ENCODE measurements at places on chromosomes 1 and 21.

DNA sequence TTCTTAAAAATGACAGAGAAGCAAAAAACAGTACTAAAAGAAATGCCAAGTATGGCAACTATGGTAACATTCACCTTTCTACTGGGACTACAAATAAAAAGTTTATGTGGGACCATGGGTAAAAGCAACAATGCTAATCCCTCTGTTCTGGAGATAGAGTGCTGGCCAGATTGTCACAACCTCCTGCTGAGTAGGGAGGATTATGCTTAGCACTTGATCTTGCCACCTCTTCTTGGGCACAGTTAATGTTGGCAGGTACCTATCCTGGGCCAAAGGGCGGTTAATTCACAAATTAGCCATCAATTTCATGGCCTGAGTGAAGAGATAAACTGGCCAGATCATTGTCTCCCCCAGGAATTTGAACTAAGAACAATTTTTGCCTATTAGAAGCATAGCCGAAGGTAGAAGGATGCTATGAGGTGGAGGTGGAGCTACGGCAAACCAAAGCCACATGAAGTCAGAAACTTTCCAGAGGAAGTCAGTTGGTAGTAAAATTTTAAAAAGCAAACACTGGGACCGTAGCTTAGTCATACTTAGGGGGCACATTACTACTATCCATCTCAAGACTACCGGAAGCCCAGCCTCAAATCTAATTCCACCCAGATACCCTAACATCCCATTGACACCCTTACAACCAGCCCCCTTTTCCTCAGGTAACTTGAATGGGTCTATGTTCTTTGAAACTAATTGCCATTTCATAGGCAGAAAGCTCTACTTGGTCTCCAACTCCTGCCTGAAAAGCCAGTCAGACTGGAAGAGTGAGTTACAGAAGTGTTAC is 2.7 kb downstream of the SCYL3 start:
- DNase-seq: peak; percentile 34

DNA sequence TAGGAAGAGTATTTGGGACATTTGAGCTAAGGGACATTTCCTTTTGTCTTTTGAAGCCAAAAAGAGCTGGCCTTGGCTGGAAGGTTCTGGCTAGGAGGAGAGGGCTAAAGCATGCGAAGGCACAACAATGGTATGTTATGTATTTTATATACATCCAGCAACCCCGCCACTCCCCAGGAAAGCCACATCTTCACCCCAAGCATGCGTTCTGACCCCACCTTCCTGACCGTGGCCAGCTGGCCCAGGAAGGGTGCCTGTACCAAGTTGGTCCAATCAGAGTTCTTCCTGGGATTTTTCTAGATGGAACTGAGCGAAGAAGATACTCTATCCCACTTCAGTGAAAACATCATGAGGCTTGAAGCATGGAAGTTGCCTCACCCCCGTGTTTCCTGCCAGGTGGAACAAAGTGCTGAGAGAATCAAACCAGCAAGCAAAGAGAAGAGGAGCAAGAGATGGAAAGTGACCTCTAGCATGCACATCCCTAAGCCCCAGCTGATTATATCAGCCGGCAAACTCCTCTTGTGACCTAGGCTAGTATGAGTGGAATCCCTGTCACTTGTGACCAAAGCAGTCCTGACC is 82.7 kb downstream of the BCAR3 start:
- DNase-seq: no peak

- peak; percentile 62 for DNase-seq
Observed at GRCh38 chr1:8816264-8816663, 1.2 kb downstream of the RERE start.

DNA sequence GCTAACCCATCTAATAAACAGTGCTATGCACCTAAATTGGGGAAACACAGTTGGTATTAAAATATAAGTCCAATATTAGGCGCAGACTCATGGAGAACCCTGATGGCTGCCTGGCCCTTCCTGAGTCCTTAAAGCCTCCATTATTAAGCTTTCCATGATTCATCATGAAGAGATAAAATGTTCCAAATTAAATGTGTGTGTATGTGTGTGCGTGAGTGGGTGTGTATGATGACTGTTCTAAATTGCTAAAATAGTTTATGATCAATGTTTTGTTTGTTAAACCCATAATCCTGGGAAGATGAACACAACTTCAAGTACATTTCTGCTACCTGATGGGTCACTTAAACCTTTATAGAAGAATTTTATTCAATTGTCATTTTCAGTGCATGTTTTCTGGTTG is 6.3 kb upstream of the RBBP5 start:
- no peak for DNase-seq

DNA sequence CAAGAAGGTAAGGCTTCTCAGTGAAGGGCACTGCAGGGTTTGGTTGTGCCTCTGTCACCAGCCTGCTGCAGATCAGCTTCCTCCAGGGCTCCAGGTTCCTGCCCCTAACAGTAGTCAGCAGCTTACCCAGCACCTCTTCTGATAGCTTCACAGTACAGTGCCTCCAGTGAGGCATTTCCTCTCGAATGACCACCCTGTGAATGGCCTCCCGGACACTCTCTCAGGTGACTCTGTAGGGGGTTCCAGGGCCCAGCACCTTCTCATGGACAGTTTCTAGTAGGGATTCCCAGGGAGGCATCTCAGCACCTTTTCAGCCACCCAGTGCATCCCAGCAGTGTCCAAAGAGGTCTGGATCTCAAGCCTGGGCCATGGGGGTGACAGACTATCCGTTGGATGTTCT is 28.4 kb downstream of the USP48 start:
- DNase-seq: no peak

DNA sequence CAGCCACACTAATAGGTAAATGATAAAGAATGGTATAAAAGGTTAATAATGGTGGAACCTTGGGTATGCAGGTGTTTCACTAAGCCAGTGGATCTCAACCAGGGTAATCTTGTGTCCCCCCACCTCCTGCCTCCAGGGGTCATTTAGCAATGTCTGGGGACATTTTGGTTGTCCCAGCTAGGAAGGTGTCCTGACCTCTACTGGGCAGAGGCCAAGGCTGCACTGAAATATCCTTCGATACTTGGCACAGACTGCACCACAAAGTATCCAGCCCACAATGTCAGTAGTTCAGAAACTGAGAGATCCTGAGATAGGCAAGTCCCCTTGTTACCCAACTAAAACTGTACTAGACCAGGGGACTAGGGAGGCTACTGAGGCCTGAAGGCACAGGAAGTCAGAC is 113.6 kb upstream of the TIAM1 start:
- DNase-seq: no peak

DNA sequence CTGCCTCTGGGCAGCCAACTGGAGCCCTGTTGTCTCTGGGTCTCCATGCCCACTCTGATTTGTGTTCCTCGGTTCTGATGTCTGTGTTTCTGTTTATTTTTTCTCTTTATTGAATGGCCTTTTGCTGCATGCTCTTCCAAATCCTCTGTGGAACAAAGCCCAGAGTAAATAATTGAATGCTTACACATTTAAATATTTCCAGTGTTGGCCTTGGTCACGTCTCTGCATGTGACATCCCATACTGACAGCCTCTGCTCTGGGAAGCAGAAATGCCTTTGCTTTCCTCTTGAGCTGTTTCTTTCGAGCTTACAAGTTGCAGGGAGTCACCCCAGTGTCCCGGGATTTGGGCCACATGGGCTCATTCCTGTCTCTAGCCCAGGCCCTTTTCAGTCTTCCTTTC is 267.9 kb downstream of the PTPRU start:
- no peak for DNase-seq

DNA sequence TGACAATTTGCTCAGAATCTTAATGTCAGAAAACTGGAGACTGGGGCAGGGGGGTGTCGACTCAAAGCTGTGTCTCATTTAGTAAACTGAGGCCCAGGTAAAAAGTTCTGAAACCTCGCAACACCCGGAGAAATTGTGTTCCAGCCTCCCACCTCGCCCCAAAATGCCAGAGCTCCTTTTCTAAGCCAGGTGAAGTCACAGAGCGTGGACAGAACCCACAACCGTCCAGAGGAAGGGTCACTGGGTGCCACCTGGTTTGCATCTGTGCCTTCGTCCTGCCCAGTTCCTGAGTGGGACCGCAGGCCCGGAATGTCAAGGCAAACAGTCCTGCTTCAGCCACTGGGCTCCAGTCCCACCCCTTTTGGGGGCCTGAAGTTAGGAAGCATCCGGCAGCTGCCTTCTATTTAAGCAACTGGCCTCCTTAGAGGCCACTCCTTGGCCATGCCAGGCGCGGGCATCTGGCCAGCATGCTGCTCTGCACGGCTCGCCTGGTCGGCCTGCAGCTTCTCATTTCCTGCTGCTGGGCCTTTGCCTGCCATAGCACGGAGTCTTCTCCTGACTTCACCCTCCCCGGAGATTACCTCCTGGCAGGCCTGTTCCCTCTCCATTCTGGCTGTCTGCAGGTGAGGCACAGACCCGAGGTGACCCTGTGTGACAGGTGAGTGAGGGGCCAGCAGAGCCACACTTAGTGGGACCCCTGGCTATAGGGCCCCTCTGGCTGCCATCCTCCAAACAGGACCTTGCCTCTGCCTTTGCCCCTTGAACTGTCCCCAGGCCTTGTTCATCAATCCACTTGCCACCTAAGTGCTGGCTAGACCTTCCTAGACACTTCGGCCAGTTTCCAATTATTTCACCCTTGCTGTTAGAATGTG is at the start of gene TAS1R1:
Gene TAS1R1 (plus strand): TSS at position 401 of the 872 bp plus-strand sequence. CDS start 67 bp downstream, at position 468.
- DNase-seq: no peak

- DNase-seq: no peak
Observed at GRCh38 chr1:197312163-197312562, 44.1 kb downstream of the CRB1 start.

DNA sequence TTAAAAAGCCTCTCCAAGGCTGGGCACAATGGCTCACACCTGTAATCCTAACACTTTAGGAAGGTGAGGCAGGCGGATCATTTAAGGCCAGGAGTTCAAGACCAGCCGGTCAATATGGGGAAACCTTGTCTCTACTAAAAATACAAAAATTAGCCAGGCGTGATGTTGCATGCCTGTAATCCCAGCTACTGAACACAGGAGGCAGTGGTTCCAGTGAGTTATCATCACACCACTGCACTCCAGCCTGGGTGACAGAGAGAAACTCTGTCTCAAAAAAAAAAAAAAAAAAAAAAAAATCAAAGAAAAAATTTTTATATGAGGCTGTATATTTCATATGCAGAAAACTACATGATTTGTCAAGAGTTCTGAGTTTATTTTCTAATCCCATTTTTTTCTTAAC is 1107.1 kb upstream of the TMPRSS15 start:
- no peak for DNase-seq

DNA sequence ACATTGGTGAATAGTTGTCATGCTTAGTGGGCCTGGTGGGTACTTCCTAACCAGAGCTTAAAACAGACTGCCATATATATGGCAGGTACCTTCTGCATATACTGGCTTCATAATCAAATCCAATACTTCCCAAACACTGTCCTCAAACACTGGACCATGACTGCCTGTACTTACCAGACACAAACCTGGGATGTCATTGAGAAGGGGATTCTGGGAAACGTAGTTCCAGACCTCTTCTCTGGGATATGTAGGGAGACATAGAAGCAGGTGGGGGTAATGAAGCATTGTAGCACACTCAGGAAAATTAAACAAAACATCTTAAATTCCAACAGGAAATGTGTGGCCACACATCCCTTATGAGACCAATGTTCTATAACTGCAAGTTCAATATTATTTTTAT is 76.5 kb upstream of the ADAMTS5 start:
- no peak for DNase-seq

- no peak for DNase-seq
Observed at GRCh38 chr21:36127977-36128376, 6.9 kb upstream of the CBR3 start.
